Common myeloid progenitor, CD34-positive (primary cell): ENCODE measurements at places on chromosomes 5 and 9.

DNA sequence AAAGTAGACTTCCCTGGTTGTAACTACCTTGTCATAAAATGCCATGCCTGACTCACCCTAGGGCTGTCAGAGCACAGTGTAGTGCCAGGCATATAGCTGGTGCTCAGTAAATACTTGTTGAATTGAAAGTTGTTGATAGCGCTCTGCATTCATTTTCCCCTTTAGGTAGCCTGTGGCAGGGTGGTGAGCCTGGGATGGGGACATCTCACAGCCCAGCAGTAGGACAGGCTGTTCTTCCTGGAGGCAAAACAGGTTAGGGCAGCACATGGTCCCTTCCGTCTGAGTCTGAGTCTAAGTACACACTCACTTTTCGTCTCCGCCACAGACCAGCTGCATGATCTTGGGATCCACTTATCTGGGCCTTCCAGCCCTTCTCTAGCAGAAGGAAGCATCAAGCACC, 401.9 kb downstream of the ZSWIM6 start:
- no peak overlapping the region for H3K27ac ChIP-seq
- H3K36me3 ChIP-seq, result no peaks in the 10 kb centered on the region
- H3K27me3 ChIP-seq, result no peaks in the 10 kb centered on the region
- DNase-seq, result no peak
- no peaks in the 10 kb centered on the region for H3K4me1 ChIP-seq
- H3K4me3 ChIP-seq, result no peak overlapping the region

DNA sequence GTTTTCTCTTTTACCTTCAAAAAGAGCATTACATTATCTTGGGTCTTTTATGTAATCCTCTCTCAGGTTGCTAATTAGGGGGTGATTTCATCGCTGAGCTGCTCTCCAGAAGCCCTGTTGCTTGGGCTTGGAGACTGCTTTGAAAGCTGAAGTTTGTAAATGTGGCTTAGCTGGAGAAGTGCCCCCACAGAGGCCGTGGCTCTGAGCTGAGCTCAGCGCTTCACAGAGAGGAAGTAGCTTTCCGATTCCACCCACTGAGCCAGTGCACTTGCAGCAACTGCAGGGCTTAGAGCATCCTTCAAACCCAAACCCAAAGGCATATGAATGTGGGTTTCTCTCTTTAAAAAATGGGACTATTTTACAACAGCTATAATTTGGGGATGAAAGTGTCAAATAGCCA, 13.7 kb upstream of the NXNL2 start:
- H3K36me3 ChIP-seq, result no peaks in the 10 kb centered on the region
- no peaks in the 10 kb centered on the region for H3K27me3 ChIP-seq
- no peak overlapping the region for H3K4me3 ChIP-seq
- no peaks in the 10 kb centered on the region for H3K4me1 ChIP-seq
- peak; percentile 55 for DNase-seq

GRCh38 chr9:80013891-80014290, 442.1 kb downstream of the TLE4 start:
- no peaks in the 10 kb centered on the region for H3K36me3 ChIP-seq
- no peaks in the 10 kb centered on the region for H3K4me1 ChIP-seq
- no peak for DNase-seq

- no peaks in the 10 kb centered on the region for H3K27me3 ChIP-seq
- no peak overlapping the region for H3K4me3 ChIP-seq
- DNase-seq, result no peak
- H3K4me1 ChIP-seq, result peaks cover 33% of the 10 kb centered on the region
Observed at GRCh38 chr9:129324808-129325502, 146.9 kb upstream of the IER5L start.

DNA sequence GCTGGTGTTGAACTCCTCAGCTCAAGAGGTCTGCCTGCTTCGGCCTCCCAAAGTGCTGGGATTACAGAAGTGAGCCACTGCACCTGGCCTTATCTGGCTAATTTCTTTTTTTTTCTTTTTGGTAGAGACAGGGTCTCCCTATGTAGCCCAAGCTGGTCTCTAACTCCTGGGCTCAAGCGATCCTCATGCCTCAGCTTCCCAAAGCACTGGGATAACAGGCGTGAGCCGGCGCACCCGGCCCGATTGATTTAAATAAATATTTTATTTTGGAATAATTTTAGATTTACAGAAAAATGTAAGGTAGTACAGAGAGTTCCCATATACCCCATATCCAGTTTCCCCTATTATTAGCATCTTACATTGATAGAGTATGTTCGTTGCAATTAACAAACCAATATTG, 155.0 kb upstream of the MVB12B start:
- H3K4me1 ChIP-seq, result no peaks in the 10 kb centered on the region
- no peaks in the 10 kb centered on the region for H3K36me3 ChIP-seq
- H3K27me3 ChIP-seq, result no peaks in the 10 kb centered on the region
- H3K27ac ChIP-seq, result no peak overlapping the region

GRCh38 chr5:142215915-142216681, 107.5 kb downstream of the NDFIP1 start:
- no peak overlapping the region for H3K27ac ChIP-seq
- peak; percentile 32 for DNase-seq
- H3K4me1 ChIP-seq, result peaks cover 9% of the 10 kb centered on the region
- no peaks in the 10 kb centered on the region for H3K36me3 ChIP-seq

GRCh38 chr9:131348631-131349521, 45.0 kb upstream of the PRRC2B start:
- H3K27me3 ChIP-seq, result no peaks in the 10 kb centered on the region
- no peaks in the 10 kb centered on the region for H3K4me1 ChIP-seq
- DNase-seq, result no peak
- H3K36me3 ChIP-seq, result no peaks in the 10 kb centered on the region
- no peak overlapping the region for H3K4me3 ChIP-seq

DNA sequence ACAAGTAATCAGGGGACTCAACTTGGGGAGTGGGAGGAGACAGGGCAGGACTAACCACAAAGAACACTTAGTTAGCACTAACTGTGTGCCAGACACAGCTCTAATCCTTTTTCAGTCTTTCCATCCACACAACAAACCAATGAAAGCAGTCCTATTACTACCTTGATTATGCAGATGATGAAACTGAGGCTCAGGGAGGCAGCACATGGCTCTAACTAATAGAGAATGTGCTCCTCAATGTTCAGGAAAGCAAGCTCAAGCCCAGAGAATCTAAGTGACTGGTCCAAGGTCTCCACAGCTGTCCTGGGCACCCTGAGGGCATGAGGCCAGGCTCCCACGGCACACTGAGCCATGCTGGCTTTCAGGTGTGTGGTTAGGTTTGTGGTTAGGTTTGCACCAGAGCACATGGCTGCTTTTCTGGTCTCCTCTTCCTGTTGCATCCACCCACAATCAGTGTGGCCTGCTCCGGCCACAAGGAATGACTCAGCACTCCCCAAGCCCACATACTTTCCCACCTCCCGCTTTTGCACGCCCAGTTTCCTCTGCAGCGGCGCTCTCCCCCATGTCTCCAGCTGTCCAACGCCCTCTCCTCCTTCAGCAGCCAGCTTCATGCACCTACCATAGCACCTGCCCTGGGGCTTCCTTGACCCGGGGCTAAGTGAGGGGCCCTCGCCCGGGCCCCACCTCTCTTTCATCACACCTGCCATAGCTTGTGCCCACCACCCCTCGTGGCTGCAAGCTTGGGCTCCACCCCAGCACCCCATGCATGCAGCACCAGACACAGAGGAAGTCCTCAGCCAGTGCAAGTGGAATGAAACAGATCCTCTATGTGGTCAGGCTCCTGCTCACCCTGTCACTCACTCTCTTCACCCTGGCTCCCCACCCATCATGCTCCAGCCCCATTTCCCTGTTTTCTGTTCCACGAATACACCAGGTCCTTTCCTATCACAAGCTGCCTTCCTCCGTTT, 133.1 kb downstream of the GABBR2 start:
- H3K4me1 ChIP-seq, result peaks cover 21% of the 10 kb centered on the region
- H3K27ac ChIP-seq, result no peak overlapping the region
- DNase-seq, result peak; percentile 96

DNA sequence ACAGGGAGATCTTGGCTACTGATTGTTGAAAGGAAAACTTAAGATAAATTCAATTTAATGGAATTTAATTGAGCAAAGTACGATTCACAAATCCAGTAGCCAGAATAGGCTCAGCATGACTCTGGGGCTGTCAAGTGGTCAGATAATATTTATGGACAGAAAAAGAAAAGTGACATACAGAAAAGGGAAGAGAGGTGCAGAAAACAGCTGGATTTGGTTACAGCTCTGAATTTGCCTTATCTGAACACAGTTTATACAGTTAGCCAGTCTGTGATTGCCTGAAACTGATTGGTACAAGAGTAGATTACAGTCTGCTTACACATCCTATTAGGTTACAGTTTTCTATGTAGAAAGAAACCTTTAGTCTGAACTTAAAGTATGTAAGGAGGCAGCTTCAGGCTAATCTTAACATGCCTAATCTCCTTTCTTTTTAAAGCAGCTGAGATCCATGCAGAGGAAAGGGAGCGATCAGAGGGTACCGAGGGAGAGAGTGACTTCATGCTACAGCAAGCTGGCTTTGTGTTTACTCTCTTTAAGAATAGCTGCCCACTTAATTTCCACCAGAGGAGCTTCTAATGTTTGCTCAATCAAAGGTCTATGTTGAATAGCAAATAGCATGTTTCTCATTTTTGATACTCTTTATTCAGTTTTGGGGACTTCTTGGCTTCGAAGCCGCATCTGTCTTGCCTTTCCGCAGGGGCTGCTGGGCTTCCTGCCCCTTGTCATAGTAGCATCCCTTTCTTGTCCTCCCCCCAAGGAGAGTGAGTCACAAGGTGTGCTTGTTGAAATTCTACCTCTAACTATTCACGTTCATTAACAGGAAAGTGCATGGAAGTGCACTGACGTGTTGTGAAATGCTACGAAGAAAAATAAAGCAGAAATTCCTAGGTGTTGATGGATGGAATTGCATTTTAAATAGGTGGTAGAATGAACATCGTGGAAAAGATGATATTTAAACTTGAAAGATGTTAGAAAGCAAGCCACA, 761.2 kb downstream of the TAF11L14 start:
- H3K27me3 ChIP-seq, result no peaks in the 10 kb centered on the region
- peaks cover 3% of the 10 kb centered on the region for H3K4me1 ChIP-seq
- H3K4me3 ChIP-seq, result no peak overlapping the region
- H3K27ac ChIP-seq, result no peak overlapping the region
- no peaks in the 10 kb centered on the region for H3K36me3 ChIP-seq

DNA sequence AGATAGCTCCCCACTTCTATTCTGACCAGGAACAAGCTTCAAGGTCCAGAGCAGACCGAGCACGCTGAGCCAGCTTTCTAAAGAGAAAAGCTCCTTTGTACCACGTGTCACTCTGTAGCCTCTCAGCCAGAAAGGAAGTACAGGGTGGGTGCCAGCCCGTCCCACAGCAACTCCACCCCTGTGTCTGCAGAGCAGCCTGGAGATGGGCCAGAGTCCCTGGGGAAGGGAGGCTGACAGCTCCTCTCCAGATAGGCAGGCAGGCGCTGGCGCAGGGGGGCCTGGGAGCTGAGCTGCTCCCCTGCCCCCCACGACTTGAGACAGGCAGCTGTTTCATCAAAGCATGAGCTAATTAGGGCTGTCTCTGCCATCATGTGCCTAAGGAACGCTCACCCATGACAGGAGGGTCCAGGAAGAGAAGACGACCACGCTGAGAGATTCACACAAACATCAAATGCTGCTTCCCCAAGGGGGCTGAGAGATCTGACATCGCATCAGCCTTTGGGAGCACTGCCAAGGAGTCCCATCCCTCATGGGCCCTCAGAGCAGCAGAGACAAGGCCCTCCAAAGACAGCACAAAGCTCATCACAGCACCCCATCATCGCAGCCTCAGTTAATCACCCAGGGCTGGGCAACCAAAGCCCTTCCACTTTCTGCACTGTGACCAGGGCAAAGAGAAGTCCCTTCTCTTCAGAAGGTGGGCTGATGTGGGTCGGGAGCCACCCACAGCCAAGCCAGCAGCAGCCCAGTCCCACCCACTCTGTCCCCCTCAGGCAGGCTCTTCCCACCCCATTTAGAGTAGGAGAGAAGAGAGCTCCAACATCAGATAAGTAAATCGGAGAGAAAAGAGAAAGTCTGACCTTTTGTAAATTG, 78.5 kb upstream of the LRRTM2 start:
- H3K27me3 ChIP-seq, result no peaks in the 10 kb centered on the region
- peaks cover 5% of the 10 kb centered on the region for H3K36me3 ChIP-seq
- H3K4me1 ChIP-seq, result peaks cover 28% of the 10 kb centered on the region

- no peak overlapping the region for H3K4me3 ChIP-seq
- no peaks in the 10 kb centered on the region for H3K36me3 ChIP-seq
- H3K27me3 ChIP-seq, result no peaks in the 10 kb centered on the region
- H3K27ac ChIP-seq, result no peak overlapping the region
Observed at GRCh38 chr5:178314961-178315820, 82.6 kb upstream of the PHYKPL start.

GRCh38 chr9:81999806-82000205, 11.2 kb downstream of the SPATA31D1 start:
- H3K27me3 ChIP-seq, result no peaks in the 10 kb centered on the region
- no peak overlapping the region for H3K4me3 ChIP-seq
- H3K27ac ChIP-seq, result no peak overlapping the region
- no peak for DNase-seq

GRCh38 chr5:136425921-136426320, 60.6 kb upstream of the TRPC7 start:
- H3K4me3 ChIP-seq, result no peak overlapping the region
- DNase-seq, result peak; percentile 49
- no peaks in the 10 kb centered on the region for H3K4me1 ChIP-seq
- no peaks in the 10 kb centered on the region for H3K36me3 ChIP-seq
- H3K27ac ChIP-seq, result no peak overlapping the region

GRCh38 chr5:76425928-76426804, 23.1 kb downstream of the IQGAP2 start:
- DNase-seq, result no peak
- H3K27ac ChIP-seq, result peak overlapping the region; percentile 49
- H3K36me3 ChIP-seq, result peaks cover 24% of the 10 kb centered on the region
- H3K4me1 ChIP-seq, result peaks cover 57% of the 10 kb centered on the region

DNA sequence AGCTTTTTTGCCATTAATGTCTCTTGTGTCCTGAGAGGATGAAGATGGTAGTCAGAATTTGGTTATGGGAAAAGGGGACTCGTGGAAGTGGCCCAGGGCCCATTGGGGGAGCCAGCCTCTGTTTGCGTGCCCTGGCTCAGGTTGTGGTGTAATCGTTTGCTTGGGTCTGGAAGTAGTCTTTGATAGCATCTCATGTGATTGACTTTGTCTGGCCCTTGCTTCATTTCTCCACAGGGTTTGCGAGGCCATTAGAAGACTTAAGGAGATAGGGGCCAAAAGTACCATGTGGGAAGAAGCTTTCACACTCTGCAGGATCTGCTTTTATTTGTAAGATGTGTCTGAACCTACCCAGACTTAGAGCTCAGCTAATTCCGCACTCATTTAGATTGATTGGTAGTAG, 114.5 kb downstream of the FGF1 start:
- H3K4me3 ChIP-seq, result no peak overlapping the region
- H3K4me1 ChIP-seq, result no peaks in the 10 kb centered on the region
- H3K36me3 ChIP-seq, result no peaks in the 10 kb centered on the region
- H3K27me3 ChIP-seq, result no peaks in the 10 kb centered on the region
- DNase-seq, result no peak

GRCh38 chr9:37938121-37938891, 34.4 kb upstream of the SLC25A51 start:
- no peaks in the 10 kb centered on the region for H3K27me3 ChIP-seq
- H3K27ac ChIP-seq, result no peak overlapping the region
- no peaks in the 10 kb centered on the region for H3K4me1 ChIP-seq
- no peak overlapping the region for H3K4me3 ChIP-seq
- H3K36me3 ChIP-seq, result no peaks in the 10 kb centered on the region
